Smooth muscle cell of the umbilical artery (primary cell): ENCODE measurements at places on chromosomes 2 and 18. TPM values are rescaled to one million over a fixed set of nuclear protein-coding genes. Genes with fewer than 3 reads are reported as not detected.

The RGPD4 gene
- total RNA-seq = not detected in 2 replicates

The METTL5 gene
- 33.6 and 37.5 TPM in 2 replicates for total RNA-seq

The RIT2 gene
- not detected in 2 replicates for total RNA-seq

The SPP2 gene
- total RNA-seq = not detected in 2 replicates

The SYT4 gene
- not detected in 2 replicates for total RNA-seq

The POMC gene
- total RNA-seq = 1.0 and 1.5 TPM in 2 replicates

The ATOH8 gene
- 4.7 and 15.4 TPM in 2 replicates for total RNA-seq

The CERKL gene
- 0.18 TPM in 1 of 2 replicates, not detected in the other for total RNA-seq

The NETO1 gene
- 0.74 TPM in 1 of 2 replicates, not detected in the other for total RNA-seq

The LRATD1 gene
- 0.30 TPM in 1 of 2 replicates, not detected in the other for total RNA-seq

The HOXD11 gene
- total RNA-seq = 7.8 and 15.7 TPM in 2 replicates

The MC5R gene
- total RNA-seq = not detected in 2 replicates

The ACADL gene
- total RNA-seq = 0.05 and 0.59 TPM in 2 replicates

The RFTN2 gene
- total RNA-seq = 4.2 and 5.9 TPM in 2 replicates

The HJURP gene
- total RNA-seq = 1.5 and 9.4 TPM in 2 replicates

The RAB27B gene
- total RNA-seq = 40.1 and 47.8 TPM in 2 replicates

The TNFRSF11A gene
- total RNA-seq = under 0.01 and 0.14 TPM in 2 replicates

The STRADB gene
- total RNA-seq = 33.3 and 35.6 TPM in 2 replicates

The MERTK gene
- 0.30 and 0.46 TPM in 2 replicates for total RNA-seq

The CCDC141 gene
- total RNA-seq = not detected in 2 replicates

The LYG2 gene
- not detected in 2 replicates for total RNA-seq

The DLGAP1 gene
- not detected in 2 replicates for total RNA-seq

The ERBB4 gene
- 0.42 and 0.59 TPM in 2 replicates for total RNA-seq

The ATP9B gene
- 21.9 and 27.3 TPM in 2 replicates for total RNA-seq

The RALBP1 gene
- 52.6 and 82.7 TPM in 2 replicates for total RNA-seq

The OR6B2 gene
- total RNA-seq = not detected in 2 replicates
